ENCODE measurements at places on chromosomes 13 and 19.
A peak's percentile ranks its signal among the peaks of the same experiment; 100 is the strongest.

GRCh38 chr13:113938246-113938645, 35.6 kb downstream of the C13orf46 start:
- no peak for DNase-seq

- DNase-seq: no peak
Observed at GRCh38 chr13:29435125-29435911, 160.2 kb downstream of the SLC7A1 start.

- DNase-seq: peak; percentile 97
Observed at GRCh38 chr19:20661150-20661819, at the start of gene ZNF626. ZNF626 (minus strand) TSS chr19:20661571; CDS start chr19:20661446, 125 bp downstream.

DNA sequence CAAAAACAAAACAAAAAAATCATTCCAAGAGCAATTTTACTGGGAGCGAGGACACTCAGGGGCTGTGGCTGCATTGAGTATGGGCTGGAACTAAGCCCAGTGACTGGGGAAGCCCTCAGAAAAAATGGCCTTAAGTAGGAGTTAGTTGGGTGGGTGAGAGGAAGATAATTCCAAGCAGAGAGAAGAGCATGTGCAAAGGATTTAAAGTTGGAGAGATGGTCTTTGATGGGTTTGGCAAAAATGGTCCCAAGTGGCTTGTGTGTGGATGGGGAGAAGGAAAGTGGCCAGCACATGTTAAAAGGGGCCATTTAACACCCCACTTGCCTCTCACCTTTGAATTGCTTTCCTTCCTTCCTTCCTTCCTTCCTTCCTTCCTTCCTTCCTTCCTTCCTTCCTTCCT, 6.7 kb upstream of the CYP4F22 start:
- DNase-seq: no peak

DNA sequence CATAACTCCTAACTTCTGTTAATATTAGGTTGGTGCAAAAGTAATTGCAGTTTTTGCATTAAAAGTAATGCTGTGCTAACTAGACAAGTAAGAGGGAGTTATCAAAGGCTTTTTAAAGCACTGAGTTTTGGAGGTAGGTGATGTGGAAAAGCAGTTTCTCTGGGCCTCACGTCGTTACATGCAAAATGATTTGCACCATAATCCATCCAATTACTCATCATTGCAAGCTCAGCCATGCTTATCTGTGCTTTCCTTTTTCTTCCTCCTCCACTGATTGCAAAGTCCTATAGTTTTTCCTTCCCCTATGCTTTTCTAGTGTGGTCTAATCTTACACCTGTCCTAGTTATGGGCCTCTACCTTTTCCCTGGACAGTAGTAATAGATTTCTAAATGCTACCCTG, 35.4 kb upstream of the INTS6 start:
- no peak for DNase-seq

DNA sequence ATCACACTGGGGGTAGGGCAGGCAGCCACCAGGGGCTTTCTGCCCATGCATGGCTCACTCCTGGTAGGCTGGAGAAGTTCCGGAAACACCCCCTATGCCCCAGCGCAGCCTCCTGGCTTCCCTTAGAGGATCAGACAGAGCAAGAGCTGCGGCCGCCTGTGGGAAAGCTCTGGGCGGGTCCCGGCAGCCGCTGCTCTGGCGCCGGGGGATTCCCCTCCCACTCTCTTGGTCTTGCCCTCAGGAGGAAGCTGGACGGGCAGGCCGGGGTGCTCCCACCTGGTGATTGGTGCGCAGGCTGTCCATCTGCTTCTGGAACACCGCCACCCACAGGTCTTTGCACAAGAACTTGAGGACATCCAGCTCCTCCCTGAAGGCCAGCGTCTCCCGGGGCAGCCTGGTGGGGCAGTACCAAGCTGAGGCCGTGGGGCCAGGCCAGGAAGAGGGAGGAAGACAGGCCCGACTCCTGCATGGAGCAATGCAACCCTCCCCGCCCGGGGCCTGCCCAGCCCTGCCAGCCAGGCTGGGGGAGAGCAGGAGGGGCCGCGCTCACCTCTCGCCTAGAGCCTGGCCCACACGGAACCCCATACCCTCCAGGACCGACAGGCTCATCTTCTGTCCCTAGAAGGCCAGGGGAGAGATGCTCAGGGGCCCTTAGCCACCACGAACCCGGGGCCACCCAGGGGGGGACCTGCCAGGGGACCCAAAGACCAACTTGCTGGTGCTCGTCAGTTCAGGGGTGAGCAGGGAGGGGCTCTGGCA, 4.0 kb upstream of the NKPD1 start:
- DNase-seq: peak; percentile 85

GRCh38 chr19:281992-282391, 9.2 kb downstream of the PLPP2 start:
- DNase-seq: no peak

DNA sequence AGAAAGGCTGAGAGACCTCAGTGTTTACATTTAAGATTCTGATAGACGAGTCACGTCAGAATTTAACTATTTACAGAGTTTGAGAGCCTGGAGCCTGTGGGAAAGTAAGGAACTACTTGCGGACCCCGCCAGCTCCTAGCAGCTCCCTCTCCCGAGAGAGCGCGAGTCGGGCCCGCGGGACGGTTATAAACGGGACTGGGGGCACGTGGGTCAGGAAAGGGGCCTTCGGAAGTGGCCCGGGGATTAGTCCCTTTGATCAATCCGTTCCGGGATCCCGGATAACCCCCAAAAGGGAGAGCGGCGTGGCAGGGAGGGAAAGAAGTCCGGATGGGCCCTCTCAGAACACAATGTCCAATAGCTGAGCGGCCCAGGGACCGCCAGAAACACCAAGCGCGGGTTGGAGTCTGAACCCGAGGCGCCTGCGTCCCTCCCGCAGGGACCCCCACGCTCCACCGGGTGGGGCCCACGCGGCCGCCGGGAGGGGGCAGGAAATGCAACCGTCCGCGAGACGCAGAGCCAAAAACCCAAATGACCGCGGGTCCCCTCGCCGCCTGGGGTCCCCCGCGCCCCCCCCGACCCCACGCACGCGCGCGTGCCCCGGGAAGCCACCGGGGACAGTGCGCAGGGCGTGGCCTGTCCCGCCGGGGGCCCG, 3.6 kb downstream of the ZIC5 start:
- DNase-seq: no peak

- DNase-seq: no peak
Observed at GRCh38 chr13:37716420-37717195, 118.0 kb upstream of the POSTN start.

DNA sequence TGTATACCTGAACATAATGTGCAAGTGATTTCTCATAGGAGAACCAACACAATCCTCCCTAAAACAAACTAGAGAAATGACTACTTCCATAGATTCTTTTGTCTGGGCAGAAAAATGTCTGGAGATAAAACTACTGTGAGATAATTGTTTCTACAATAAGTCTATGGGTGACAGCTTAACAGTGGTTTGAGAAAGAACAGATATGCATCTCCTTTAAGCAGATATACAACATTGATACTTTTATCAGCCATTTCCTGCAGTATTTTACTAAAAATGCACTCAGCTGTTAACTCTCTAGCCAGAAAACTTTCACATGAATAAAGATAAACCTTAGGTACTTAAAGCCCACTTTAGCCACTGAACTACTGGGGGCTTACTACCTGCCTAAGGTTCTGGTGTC, 1132.4 kb downstream of the EFNB2 start:
- no peak for DNase-seq

DNA sequence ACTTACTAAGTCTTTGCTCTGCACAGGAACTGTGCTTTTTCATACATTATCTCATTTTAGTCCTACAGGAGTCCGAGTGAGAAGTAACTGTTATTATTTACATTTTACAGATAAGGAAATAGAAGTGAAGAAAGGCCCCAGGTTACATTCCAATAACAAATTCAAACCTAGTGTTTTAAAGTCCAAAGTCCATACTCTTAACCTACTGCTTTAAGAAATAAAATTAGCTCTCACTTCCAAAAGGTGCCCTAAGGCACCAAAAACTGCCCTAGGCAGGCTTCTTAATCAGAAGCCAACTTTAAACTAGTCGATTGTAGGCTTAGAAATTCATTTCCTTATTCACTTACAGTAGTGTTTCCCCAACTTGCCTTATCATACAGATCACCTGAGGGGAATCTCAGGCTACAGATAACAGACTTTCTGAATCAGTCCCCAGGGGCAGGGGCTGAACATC, 555.9 kb downstream of the DIAPH3 start:
- DNase-seq: no peak
